Astrocyte of the cerebellum (primary cell): ENCODE measurements at places on chromosomes 4 and X.

- DNase-seq = no peak
Measured at GRCh38 chr4:150970685-150971151, 44.4 kb downstream of the LRBA start.

- DNase-seq = no peak
Measured at GRCh38 chrX:71181558-71181909, 36.9 kb downstream of the NLGN3 start.

- DNase-seq = peak; percentile 32
Measured at GRCh38 chr4:61583696-61584095, 383.6 kb downstream of the ADGRL3 start.

DNA sequence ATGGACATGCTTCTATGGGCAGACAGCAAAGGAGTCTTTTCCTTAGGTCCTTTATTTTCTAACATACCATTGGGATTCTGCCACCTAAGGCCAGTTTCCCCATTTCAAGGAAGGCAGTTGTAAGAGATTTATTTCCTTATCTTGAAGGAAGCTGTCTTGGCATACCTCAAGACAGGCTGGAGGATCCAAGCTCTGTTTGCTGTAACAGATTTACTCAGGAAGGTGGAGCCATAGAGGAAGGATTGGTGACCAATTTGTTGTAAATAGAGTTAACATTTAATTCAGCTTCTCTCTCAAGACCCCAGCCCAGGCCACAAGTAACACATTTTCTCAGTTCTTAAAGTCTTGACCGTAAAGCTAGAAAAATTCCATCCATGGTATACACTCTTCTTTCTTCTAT is 131.6 kb upstream of the TENM3 start:
- DNase-seq = no peak

DNA sequence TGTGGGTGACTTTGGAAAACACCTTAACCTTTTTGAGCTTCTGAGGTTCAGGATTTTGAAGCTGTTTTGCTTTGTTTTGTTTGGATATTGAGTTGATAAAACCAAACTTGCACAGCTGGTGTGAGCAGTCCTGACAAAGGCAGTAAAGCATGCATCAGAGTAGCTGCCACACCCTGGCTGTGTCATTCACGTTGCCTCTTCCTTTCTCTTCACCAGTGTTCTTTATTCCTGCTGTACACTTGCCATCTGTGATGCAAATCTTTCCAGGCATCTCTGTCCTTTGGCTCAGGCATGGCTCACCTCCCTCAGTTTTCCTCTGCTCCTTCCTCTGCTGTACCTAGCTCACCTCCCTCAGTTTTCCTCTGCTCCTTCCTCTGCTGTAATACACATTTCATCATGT is 1850.2 kb upstream of the AGA start:
- DNase-seq = no peak

DNA sequence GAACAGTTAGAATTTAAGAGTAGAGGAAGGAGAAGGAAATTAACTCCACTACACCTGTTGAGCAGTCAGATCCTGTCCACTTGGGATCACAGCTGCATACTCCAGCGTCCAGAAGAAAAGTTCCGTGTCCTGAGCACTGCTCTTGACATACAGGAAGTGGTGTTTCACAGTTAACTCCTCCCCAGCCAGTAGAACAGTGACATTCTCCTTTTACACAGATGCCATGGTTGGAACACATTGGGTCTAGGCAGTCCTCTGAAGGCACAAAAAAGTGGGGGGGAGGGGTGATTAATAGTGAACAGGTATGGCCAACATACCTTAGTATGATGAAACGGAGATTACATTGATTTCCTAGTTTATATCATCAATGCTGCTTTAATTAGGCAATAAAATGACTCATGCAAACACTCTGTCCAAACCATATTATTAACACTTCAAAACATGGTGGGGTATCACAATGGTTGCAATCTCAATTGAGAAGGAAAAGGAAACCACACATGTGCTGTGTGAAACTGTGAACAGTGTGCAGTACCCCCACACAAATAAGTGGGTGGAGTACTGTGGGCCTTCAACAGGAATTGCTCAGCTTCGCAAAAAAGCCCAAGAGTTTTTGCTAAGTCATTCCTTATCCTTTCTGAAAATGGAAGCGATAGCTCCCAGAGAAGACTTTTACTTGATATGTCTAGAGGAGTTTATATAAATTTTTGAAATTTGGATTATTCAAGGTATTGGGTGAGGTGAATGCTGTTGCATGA is 295.6 kb downstream of the SH2D1A start:
- no peak for DNase-seq

DNA sequence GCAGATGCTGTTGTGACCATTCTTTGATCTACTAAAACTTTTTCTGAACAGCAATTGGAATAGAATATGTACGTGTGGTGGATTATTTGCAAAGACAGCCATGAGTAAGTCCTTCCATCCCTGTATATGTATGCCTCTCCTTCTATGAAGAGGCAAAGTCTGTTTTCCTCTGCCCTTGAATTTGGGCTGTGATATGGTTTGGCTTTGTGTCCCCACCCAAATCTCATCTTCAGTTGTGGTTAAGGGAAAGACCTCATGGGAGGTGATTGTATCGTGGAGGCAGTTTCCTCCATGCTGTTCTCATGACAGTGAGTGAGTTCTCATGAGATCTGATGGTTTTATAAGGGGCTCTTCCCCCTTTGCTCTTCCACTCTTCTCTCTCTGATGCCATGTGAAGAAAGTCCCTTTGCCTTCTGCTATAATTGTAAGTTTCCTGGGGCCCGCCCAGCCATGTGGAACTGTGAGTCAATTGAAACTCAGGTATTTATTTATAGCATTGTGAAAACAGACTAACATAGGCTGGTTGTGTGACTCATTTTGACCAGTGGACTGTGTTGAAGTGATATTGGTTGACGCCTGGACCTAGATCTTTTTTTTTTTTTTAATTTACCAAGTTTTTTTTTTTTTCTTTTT is 108.3 kb upstream of the CAMK2D start:
- no peak for DNase-seq

- no peak for DNase-seq
Measured at GRCh38 chrX:39665830-39666518, 431.8 kb downstream of the BCOR start.

GRCh38 chr4:48913346-48913745 is 6.8 kb upstream of the OCIAD2 start:
- DNase-seq = peak; percentile 82

- no peak for DNase-seq
Measured at GRCh38 chr4:106080376-106080775, 185.1 kb downstream of the NPNT start.

DNA sequence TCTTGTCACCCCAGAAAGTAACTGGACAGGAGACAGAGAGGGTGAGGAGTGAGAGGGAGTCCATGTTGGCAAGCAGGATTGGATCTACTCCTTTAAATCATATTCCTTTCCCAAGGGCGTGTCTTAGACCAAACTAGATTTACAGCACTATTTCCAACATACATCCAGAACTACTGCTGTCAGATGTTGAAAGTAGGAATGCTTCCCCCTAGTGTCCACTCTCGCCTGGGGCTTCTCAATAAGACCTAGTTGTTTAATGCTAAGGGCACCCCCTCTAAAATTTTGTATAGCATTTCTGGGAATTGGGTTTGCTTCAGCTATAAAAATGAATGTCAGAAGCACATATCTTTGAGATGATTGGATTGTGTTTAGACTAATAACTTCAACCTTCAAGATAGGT is 13.3 kb downstream of the OFD1 start:
- DNase-seq = peak; percentile 53

- DNase-seq = no peak
Measured at GRCh38 chrX:94123062-94123461, 449.1 kb downstream of the FAM133A start.

DNA sequence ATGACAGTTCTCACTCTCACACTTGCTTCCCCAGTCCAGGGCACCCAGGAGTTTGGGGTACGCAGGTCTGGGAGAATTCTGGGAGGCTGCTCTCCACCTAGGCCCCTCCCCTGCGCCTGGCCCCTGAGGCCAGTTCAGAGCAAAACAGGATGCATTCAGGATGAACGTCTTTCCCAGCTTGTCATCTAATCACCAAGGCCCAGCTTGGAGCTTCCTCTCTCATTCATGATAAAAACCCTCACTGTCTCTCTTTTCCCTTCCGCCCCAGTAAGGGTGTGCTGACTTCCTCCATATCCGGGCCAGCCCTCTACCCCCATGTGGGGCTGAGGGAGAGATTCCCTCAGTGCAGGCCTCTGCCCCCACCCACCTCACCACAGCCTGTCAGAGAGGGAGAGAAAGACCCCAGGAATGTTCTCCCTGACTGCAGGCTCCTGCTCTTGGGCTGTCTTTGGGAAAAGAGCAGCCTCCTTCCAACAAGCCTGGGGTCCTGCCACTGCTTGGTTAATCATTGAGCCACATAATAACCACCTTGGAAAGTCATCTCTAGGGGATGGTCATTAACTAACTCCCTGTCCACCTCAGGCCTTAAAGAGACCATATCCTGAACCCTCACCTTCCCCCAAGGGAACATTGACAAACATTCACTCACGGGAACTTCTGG is 50.1 kb downstream of the STARD8 start:
- no peak for DNase-seq

- DNase-seq = no peak
Measured at GRCh38 chrX:11908371-11908770, 150.3 kb downstream of the MSL3 start.

- DNase-seq = peak; percentile 42
Measured at GRCh38 chr4:105551965-105552746, at the start of gene ARHGEF38. Gene ARHGEF38, plus strand, starts transcription at chr4:105552620. Its CDS starts 146 bp downstream, at chr4:105552766.
